Myocyte (in vitro differentiated cells): ENCODE measurements at places on chromosomes 11 and 22. TPM values are rescaled to one million over a fixed set of nuclear protein-coding genes. Genes with fewer than 3 reads are reported as not detected.

DNA sequence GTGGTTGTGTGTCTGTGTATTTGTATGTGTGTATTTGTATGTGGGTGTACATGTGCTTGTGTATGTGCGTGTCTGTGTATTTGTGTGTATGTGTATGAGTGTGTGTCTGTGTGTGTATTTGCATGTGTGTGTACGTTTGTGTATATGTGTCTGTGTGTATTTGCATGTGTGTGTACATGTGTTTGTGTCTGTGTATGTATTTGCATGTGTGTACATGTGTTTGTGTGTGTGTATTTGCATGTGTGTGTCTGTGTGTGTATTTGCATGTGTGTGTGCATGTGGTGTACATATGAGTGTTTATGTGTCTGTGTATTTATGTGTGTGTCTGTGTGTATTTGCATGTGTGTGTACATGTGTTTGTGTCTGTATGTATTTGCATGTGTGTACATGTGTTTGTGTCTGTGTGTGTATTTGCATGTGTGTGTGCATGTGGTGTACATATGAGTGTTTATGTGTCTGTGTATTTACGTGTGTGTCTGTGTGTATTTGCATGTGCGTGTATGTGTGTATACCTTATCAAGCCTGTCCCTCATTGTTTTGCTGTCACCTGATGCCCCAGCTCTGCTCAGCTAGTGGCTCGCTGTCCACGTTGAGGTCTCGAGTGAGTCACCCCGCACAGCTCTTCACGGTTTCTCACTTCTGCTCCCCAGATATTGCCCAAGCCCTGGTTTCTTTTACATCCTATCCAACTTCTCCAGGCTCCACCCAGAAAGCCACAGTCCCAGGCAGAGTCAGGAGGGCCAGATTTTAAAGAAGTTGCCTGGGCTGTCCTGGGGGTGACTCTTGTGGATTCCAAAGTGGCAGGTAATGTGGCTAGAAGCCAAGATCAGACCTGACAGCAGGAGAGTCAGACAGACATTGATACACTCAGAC, 15.2 kb downstream of the MB start:
- DNase-seq = peak; percentile 66

DNA sequence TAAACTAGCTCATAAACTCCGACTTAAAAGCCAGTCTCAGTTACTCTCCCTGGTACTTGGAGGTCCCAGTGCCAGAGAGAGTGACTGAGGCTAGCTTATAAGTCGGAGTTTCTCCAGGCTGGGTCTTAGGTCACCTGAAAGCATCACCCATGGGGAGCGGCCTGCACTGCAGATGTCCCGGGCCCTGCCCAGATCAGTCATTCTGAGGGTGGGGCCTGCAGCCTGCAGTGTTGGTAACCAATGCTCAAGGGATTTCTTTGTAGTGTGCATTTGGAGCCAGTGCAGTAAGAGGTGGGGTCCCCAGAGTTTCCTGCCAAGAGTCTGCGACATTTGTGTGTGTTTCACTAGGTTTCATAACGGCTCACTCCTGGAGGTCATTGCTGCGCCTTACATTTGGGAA, 14.8 kb downstream of the TAB1 start:
- DNase-seq = no peak

LINC01488 gene
- not detected in 2 replicates for total RNA-seq

DNA sequence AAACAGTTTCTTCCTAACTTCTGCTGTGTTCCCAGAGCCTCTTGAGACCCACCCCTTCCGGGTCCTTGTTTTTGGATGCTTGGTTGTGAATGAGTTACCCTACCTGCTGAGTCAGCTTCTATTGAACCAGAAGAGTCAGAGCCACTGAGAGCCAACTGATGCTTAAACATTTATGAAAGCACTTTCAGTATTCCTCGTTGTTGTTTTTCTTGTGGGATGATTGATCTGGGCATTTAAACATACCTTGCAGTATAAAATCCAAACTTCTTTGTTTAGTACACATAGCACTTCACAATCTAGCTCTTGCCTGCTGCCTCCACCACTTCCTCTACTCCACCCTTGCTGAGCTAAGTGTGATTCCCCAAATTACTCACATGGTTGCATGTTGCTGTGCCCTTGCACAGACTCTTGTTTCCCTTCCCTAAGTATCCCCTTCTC, 5.5 kb downstream of the PRSS23 start:
- DNase-seq = no peak

DNA sequence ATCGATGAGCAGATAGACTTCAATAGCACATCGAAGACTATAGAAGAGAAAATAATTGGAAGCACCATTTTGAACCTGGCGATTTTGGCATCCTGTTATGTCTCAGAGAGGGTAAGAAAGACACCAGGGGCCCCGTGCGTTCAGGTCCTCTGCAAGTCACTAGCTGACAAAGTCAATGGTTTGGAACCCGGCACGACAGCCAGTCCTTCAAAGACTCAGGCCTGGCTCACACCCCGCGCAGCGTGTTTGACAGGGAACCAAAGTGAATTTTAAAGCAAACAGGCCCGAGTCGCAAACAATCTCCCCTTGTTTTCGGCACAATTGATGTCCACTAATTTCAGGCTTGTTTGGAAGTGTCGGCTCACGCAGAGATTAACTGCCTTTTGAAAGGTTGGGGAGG, 716.6 kb downstream of the BRD1 start:
- DNase-seq = no peak
